ENCODE measurements at places on chromosomes 1 and 21.
A peak's percentile ranks its signal among the peaks of the same experiment; 100 is the strongest.

DNA sequence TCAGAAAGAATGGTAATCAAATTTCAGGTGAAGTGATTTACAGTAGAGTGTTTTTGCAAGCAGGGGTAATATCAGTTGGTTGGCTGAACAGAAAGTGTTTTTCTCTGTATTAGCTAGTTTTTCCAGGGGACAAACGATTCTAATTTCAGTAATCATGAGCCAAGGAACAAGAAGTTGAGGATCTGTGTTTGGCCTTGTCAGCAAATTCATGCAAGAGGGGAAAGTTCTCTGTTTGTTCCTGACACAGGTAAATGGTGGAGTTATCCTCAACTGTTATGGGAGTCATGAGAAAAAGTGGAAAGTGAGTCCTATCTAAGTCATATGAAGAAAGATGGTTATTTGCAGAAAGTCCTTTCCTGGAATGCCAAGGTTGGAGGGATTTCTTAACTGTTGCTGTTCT, 24.6 kb upstream of the SLC35A3 start:
- DNase-seq: no peak

GRCh38 chr1:181208967-181209366, 120.5 kb downstream of the IER5 start:
- no peak for DNase-seq

DNA sequence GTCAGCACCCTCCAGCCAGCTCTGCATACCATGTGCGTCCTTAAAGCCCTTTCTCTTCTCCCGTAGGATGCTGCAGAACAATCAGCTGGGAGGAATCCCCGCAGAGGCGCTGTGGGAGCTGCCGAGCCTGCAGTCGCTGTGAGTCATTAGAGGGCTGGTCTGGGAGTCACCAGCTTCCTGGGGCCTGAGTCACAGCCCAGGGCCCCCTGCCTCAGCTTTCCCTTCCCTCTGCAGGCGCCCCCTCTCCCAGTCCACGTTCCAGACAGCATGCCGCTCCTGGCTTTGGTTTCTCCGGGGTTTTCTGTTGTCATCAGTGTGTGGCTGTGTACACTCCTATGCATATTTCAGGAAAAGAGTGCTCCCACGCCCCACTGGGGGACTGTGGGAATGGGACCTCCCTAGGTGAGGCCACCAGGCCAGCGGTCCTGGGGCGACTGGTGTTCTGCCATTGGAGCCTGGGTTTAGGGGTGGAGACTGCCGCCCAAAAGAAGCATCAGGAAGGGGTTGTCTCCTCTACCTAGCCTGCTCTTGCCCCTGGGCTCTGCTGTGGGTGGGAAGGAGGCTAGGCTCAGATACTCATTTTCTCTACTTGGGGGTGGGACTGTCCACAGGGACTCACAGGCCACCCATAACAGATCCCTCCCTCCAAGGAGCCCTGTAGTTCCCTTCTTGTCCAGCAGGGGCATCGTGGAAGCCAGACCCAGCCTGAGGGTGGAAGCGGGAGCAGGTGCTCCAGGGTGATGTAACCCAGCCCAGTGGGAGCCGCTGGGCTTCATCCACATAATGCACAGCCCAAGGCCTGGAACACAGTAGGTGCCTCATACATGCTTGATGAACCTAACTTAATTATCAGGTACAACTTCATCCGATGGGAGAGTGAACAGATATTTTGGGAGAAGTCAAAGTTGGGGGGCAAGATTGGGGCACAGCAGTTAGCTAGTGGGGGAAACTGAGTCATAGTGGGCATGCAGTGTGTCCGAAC, 42.5 kb downstream of the LGR6 start:
- peak; percentile 90 for DNase-seq

DNA sequence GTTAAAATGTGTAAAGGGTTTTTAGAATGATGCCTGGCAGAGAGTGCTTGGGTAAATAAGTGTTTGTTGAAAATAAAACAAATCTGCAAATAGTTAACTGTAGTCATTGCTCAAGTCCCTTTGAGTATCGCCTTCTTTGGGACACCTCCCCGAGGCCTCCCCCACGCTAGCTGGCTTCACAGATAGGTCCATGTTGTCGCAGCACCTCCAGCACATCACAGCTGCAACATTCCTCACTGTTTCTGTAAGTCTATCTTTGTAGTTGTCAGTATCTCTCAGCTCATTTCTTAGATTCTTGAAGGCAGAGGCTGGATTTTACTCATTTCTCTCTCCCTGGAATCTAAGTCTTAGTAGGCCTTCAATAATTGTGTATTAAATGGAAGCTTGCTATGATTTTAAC, 1.6 kb upstream of the STUM start:
- DNase-seq: no peak

GRCh38 chr1:36448530-36449056, 1.7 kb downstream of the OSCP1 start:
- DNase-seq: no peak

- no peak for DNase-seq
Measured at GRCh38 chr1:17663646-17664045, 91.5 kb upstream of the ACTL8 start.

DNA sequence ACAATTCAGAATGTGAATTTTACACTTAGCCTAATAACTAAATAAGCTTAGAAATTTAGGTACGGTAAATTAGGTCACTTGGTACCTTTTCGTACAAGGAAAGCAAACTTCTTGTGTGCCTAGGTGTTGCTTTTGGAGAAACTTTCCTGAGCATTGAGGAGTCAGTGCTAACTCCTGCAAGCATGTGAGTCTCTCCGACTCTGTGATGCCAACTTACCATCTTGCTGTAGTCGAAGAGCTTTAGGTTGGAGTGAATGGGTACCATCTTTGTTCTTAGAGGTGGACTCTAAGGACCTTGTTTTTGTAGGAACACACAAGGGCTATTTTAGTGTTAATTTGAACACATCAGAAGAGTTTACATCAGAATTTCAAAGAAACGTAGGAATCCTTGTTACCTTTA, 688.9 kb downstream of the USP25 start:
- no peak for DNase-seq

- no peak for DNase-seq
Measured at GRCh38 chr1:100414693-100415497, 62.6 kb downstream of the CDC14A start.

- no peak for DNase-seq
Measured at GRCh38 chr1:85628791-85629531, 48.4 kb downstream of the CCN1 start.

- no peak for DNase-seq
Measured at GRCh38 chr1:207991583-207992026, 80.7 kb upstream of the CD34 start.

Measured in endothelial cell (in vitro differentiated cells).